ENCODE measurements at places on chromosomes 13 and 19. TPM values are rescaled to one million over a fixed set of nuclear protein-coding genes. Genes with fewer than 3 reads are reported as not detected.

PGLYRP1 gene
- total RNA-seq, result not detected

MAST3 gene
- total RNA-seq, result 10.4 TPM

RABAC1 gene
- 94.0 TPM for total RNA-seq

- peaks cover 3% of the 10 kb centered on the region for H3K27me3 ChIP-seq
- H3K27ac ChIP-seq, result no peak overlapping the region
- no peak overlapping the region for H3K4me3 ChIP-seq
- DNase-seq, result no peak
These were observed 81.4 kb upstream of the MEDAG start for GRCh38 chr13:30824651-30825050.

DNA sequence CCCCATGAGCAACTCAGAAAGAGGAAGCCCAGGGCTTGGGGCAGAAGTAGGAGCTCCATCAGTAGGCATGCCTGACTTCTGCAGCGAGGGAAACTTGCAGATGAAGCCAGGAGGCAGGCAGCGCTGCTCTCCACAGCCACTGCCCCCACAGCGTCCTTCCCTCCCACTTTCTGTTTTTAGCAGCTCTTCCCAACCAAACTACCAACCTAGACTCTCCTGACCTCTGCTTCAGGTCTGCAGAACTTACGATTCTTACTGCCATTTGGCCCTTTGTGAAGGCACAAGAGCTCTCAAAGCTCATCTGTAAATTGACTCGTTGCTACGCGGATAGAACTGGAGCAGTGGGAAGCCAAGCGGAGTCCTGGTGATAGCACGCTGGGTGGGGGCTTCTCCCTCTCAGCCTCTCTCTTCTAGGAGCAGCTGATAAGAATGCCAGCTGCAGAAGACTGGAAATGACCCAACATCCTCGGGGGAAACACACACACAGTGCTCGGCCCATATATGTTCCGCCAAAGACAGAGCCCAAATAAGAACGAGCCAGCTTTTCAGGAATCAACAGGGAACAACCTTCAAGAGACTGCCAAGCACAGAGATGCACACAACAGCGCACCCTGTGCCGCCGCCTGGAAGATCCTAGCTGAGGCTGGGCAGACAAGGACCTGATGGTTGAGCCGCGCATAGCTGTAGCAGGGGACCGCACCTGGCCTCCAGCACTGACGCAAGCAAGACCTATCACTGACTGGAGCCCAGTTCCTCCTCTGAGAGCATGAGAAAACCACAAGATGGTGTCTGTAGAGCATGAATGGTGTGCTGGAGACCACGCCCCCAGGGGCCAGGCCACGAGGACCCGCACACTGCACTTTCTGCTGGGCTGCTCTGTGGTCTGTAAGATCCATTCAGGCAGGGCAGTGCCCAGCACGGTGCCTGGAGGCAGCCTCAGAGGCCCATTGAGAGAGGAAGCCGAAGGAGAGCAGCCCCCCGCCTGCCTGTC is 15.9 kb upstream of the SLC35E1 start:
- H3K36me3 ChIP-seq, result no peaks in the 10 kb centered on the region
- no peak overlapping the region for H3K27ac ChIP-seq
- peak; percentile 45 for DNase-seq
- peak overlapping the region; percentile 52 for H3K4me3 ChIP-seq
- peaks cover 20% of the 10 kb centered on the region for H3K4me1 ChIP-seq

GRCh38 chr19:38739440-38740256 is 4.6 kb downstream of the CAPN12 start:
- no peak for DNase-seq
- H3K4me1 ChIP-seq, result no peaks in the 10 kb centered on the region
- no peaks in the 10 kb centered on the region for H3K27me3 ChIP-seq
- no peak overlapping the region for H3K27ac ChIP-seq
- H3K36me3 ChIP-seq, result peaks cover 6% of the 10 kb centered on the region

GRCh38 chr13:35025314-35025713 is 83.2 kb downstream of the NBEA start:
- H3K36me3 ChIP-seq, result peaks cover 8% of the 10 kb centered on the region
- no peaks in the 10 kb centered on the region for H3K4me1 ChIP-seq
- H3K27ac ChIP-seq, result no peak overlapping the region
- no peaks in the 10 kb centered on the region for H3K27me3 ChIP-seq
- DNase-seq, result no peak

GRCh38 chr13:82963226-82964099 is 918.8 kb downstream of the SLITRK1 start:
- DNase-seq, result no peak
- H3K27ac ChIP-seq, result no peak overlapping the region
- H3K4me3 ChIP-seq, result no peak overlapping the region
- no peaks in the 10 kb centered on the region for H3K27me3 ChIP-seq
- no peaks in the 10 kb centered on the region for H3K4me1 ChIP-seq

Data from H9 (cell line).